ENCODE measurements at places on chromosomes 4 and X. TPM values are rescaled to one million over a fixed set of nuclear protein-coding genes. Genes with fewer than 3 reads are reported as not detected.

- H3K4me3 ChIP-seq, result no peak overlapping the region
- DNase-seq, result peak; percentile 51
- H3K27ac ChIP-seq, result peak overlapping the region; percentile 24
- H3K36me3 ChIP-seq, result no peaks in the 10 kb centered on the region
- H3K27me3 ChIP-seq, result no peaks in the 10 kb centered on the region
These were observed 3.7 kb upstream of the GPR82 start for GRCh38 chrX:41720125-41720779.

DNA sequence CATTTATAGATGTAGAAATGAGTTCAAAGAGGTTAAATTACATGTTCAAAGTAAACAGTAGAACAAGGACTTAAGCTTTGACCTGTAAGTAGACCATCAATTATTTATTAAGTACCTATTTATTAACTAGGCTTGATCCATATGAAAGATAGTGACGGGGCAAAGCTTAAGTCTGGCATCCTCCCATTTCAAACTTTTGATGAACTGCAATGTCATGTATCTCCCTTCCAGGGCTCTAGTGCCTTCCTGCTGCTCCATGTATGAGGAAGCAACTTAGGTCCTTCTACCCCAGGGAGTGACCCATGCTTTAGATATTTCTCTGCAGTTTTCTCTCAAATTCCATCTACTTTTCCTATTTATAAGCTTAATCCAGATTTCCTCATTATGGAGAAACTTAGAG lies 31.9 kb upstream of the ANTXR2 start:
- H3K4me1 ChIP-seq, result no peaks in the 10 kb centered on the region
- no peak for DNase-seq
- no peaks in the 10 kb centered on the region for H3K27me3 ChIP-seq
- H3K27ac ChIP-seq, result no peak overlapping the region

- no peak for DNase-seq
- no peaks in the 10 kb centered on the region for H3K36me3 ChIP-seq
- no peak overlapping the region for H3K27ac ChIP-seq
- no peaks in the 10 kb centered on the region for H3K27me3 ChIP-seq
- H3K4me3 ChIP-seq, result no peak overlapping the region
- H3K4me1 ChIP-seq, result no peaks in the 10 kb centered on the region
These were observed 349.8 kb upstream of the KLHL4 start for GRCh38 chrX:87167841-87168240.

GRCh38 chrX:147803948-147804347 lies 107.8 kb upstream of the FMR1 start:
- no peaks in the 10 kb centered on the region for H3K4me1 ChIP-seq
- no peaks in the 10 kb centered on the region for H3K27me3 ChIP-seq
- H3K27ac ChIP-seq, result no peak overlapping the region
- no peak for DNase-seq
- H3K4me3 ChIP-seq, result no peak overlapping the region
- no peaks in the 10 kb centered on the region for H3K36me3 ChIP-seq

DNA sequence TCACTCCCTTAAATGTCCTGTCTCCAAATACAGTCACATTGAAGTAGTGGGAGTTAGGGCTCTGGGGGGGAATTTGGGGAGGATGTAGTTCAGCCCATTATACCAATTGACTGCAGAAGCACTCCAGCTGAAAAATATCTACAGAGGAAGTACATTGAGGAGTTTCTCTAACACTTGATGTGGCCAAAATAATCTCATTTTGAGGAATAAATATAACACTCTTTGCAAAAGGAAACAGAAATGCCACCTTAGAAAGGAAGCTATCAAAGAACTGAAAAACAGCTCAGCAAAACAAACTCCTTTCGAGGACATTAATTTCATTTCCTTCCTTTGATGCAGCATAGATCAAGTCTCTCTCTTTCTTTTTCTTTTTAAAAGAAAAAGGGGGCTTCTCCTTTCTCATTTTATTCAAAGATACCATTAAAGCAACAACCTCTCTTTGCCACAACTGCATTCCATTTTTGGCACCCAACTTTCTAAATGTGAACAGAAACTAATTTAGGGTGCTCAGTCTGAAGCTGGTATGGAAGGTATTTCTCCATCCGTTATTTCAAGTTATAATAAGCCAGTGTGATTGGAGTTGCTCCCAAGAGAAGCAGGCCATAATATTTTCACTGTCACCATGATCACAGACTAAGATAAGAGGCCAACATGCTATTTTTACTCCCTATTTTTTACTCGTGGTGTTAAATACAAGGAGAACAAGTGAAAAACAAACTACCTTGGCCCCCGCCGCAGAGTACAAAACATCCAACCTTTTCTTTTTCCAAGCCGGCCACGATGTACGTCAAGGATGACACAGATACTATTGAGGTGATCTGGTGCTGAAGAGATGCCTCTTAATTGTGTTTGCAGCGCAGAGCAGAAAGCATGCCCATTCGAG lies 230.4 kb upstream of the GATB start:
- no peak overlapping the region for H3K27ac ChIP-seq
- H3K36me3 ChIP-seq, result no peaks in the 10 kb centered on the region
- H3K27me3 ChIP-seq, result no peaks in the 10 kb centered on the region
- no peak overlapping the region for H3K4me3 ChIP-seq
- DNase-seq, result no peak

DNA sequence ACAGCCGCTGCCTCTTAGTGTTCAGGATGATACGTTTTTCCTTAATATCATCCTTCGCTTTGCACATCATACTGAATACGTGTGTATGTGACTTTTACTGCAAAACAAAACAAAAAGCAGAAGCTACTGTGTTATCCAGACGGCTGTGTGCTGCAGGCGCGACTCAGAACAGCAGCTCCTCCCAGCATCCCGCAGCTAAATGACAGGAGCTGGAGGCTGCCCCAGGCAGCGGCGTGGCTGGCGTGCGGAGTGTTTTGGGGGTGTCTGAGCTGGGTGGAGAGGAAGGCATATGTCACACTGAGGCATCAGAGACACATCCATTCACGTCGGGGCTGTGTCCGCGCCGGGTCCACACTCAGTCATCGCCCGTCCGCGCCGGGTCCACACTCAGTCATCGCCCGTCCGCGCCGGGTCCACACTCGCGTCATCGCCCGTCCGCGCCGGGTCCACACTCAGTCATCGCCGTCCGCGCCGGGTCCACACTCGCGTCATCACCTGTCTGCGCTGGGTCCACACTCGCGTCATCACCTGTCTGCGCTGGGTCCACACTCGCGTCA lies 16.6 kb downstream of the PCGF3 start:
- H3K27ac ChIP-seq, result no peak overlapping the region
- H3K36me3 ChIP-seq, result peaks cover 11% of the 10 kb centered on the region
- no peaks in the 10 kb centered on the region for H3K27me3 ChIP-seq
- no peaks in the 10 kb centered on the region for H3K4me1 ChIP-seq

DNA sequence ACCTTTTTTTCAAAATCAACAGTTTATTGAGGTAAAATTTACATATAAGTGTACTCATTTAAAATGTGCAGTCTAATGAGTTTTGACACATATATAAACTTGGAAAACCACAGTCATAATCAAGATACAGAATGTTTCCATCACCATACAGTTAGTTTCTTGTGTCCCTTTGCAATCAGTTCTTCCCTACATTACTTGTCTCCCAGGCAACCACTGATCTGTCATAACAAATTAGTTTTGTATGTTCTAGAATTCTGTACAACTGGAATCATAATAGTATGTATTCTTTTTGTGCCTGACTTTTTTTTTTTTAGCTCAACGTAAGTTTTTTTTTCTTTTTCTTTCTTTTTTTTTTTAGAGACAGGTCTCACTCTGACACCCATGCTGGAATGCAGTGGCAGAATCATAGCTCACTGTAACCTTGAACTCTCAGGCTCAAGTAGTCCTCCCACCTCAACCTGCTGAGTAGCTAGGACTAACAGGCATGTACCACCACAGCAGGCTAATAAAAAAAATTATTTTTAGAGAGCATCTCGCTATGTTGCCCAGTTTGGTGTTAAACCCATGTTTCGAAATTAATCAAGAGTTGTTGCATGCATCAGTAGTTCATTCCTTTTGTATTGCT lies 26.9 kb downstream of the ARFIP1 start:
- no peak overlapping the region for H3K27ac ChIP-seq
- no peak overlapping the region for H3K4me3 ChIP-seq
- no peaks in the 10 kb centered on the region for H3K4me1 ChIP-seq

GRCh38 chrX:76815754-76816153 lies 388.2 kb downstream of the MAGEE1 start:
- no peak overlapping the region for H3K4me3 ChIP-seq
- H3K27ac ChIP-seq, result no peak overlapping the region
- H3K27me3 ChIP-seq, result no peaks in the 10 kb centered on the region

DNA sequence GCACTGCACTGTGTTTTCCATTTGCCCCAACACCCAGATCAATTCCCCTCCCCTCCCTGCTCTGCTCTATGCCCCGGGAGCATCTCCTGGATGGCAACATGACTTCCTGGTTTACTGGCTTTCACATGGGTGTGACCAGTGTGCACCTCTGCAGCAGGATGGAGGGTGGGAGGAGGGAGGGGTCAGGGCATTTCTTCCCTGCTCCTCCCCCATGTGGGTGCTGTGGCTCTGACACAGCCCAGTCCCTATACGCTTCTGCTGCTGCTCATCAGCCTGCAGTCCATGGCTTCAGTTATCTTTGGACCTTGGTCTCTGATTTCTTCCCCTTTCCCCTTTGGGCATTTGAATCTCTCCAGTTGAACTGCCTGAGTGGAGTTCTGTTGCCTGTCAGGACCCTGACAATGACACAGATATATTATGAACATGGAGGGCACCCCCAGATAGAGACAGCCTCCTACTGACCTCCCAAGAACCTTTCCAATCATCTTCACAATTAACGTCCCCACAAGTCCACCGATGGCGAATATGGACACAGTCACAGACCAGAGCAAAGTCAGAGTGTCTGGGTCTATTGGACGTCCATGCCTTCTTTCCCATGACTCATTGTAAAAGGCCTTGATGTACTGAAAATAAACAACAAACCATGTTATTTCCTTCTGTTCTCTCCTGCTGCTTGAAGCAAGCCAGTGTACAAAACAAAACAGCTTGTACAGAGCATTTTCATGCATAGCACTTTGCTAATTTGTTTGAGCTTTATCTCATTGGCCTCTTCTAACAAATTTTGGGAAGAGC lies 24.8 kb downstream of the SLC2A9 start:
- H3K36me3 ChIP-seq, result no peaks in the 10 kb centered on the region
- no peaks in the 10 kb centered on the region for H3K27me3 ChIP-seq
- peaks cover 32% of the 10 kb centered on the region for H3K4me1 ChIP-seq
- no peak overlapping the region for H3K27ac ChIP-seq
- H3K4me3 ChIP-seq, result no peak overlapping the region
- DNase-seq, result no peak

DNA sequence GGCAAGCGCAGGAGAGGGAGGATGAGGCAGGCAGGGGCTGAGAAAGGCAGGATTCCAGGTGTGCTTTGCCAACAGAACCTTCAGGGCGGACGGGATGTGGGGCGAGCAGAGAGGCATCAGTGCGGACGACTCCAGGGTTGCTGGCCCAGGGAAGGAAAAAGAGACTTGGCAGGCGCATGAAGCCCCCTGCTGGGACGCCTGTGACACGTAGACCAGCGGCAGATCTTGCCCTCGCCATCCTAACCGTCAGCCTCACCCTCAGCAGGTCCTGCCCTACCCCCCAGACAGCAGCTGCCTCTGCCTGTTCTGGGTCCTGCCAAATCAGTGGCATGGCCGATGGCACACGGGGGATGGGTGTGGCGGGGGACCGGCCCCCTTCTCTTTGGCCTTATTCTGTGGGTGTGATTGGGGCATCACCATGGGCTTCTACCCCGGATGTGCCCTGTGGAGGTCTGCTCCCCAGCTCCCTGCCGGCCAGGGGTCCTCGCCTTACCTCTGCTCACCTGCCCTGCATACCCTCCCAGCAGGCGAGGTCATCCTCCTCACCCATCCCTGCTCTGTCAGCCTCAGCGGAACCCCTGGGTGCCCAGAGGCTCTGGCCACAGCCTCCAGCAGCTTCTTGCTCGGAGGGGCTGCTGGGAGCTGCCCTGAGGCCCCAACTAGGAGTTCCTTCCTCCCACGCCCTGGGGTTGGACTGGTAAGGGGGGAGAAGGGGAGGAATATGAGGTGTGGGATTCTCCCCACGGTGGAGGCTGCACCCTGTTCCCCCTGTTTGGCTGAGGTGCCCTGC lies 2.9 kb upstream of the SH3BP2 start:
- DNase-seq, result no peak
- H3K4me3 ChIP-seq, result no peak overlapping the region
- no peaks in the 10 kb centered on the region for H3K27me3 ChIP-seq

DNA sequence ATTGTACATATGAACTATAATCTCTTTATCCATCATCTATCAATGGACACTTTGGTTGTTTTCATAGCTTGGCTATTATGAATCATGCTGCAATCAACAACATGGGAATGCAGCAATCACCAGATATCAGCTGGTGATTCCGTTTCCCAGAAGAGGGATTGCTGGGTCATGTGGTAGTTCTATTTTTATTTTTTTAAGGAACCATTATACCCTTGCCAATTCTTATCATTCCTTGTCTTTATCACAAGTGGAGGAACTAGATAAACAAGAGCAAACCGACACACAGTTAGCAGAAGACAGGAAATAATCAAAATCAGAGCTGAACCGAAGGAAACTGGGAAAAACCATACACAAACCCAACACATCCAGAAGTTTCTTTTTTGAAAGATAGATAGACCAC lies 14.5 kb upstream of the LNX1 start:
- no peaks in the 10 kb centered on the region for H3K27me3 ChIP-seq
- no peak for DNase-seq
- no peak overlapping the region for H3K27ac ChIP-seq
- H3K36me3 ChIP-seq, result no peaks in the 10 kb centered on the region

DNA sequence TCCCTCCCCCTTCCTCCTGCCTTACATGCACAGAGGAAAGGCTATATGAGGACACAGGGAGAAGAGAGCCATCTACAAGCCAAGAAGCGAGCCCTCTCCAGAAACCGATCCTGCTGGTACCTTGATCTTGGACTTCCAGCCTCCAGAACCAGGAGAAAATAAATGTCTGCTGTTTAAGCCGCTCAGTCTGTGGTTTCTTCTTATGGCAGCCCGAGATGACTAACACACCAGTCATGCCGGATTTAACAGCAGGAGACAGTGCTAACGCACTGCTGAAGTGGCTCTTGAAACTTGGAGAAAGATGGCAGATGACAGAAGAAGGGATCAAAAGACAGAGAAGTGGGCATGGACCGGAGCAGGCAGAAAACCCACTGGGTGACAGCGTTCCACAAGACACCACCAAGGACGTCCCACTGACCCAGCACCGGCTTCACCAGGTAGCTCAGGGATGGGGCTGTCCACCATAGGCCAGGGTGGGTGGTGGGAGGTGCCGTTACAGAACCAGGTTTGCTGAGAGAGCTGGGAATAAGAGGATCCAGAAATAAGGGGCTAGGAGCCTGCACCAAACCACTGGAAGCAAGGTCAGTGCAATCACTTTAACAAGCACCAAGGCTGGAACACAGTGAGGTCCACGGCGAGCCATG lies 6.2 kb upstream of the MAN2B2 start:
- H3K4me3 ChIP-seq, result no peak overlapping the region
- no peaks in the 10 kb centered on the region for H3K36me3 ChIP-seq
- no peak for DNase-seq
- no peaks in the 10 kb centered on the region for H3K4me1 ChIP-seq

The NLRP2B gene
- not detected for total RNA-seq

The TMEM271 gene
- not detected for total RNA-seq

The STATH gene
- total RNA-seq, result not detected

The CRMP1 gene
- total RNA-seq, result 0.16 TPM

The SLC16A2 gene
- total RNA-seq, result 0.08 TPM

The PDE5A gene
- 0.27 TPM for total RNA-seq

The PHOX2B gene
- total RNA-seq, result not detected

The DCAF12L2 gene
- total RNA-seq, result not detected

The AR gene
- total RNA-seq, result not detected

The PDLIM5 gene
- 21.7 TPM for total RNA-seq

The GNL3L gene
- 57.9 TPM for total RNA-seq

The RAB40AL gene
- 0.43 TPM for total RNA-seq

The HSFX4 gene
- total RNA-seq, result not detected

All from GM12878 (cell line).